Tracheal epithelial cell (primary cell): ENCODE measurements at places on chromosomes 11 and 22. TPM values are rescaled to one million over a fixed set of nuclear protein-coding genes. Genes with fewer than 3 reads are reported as not detected.

DGKZ gene
- total RNA-seq, result 41.3 and 46.0 TPM in 2 replicates

NXPE4 gene
- not detected in 2 replicates for total RNA-seq

C11orf52 gene
- 1.1 and 1.7 TPM in 2 replicates for total RNA-seq

RCN1 gene
- total RNA-seq, result 95.9 and 172 TPM in 2 replicates

COA4 gene
- total RNA-seq, result 103 and 107 TPM in 2 replicates

MN1 gene
- total RNA-seq, result 2.6 and 2.9 TPM in 2 replicates
